ENCODE measurements at places on chromosomes 12 and 14.

- DNase-seq, result no peak
These were observed 151.8 kb downstream of the FOXN3 start for GRCh38 chr14:89265234-89265633.

DNA sequence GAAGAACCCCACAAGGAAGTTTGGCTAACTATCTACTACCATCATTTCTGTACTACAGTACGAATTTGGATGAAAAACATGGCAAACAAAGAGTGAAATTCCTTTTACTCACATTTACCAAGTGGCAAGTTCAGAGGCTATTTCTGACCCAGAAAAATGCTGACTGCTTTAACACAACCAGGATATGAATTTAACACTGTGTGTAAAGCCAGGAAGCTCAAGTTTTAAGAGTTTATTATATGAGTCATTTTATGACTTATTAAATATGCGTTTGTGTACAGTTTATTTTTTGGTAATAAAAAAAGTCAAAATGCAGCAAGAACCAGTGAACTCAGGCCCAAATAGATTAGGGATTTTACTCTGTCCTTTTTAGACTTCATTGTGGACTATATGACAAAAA, 58.4 kb upstream of the STAC3 start:
- no peak for DNase-seq

DNA sequence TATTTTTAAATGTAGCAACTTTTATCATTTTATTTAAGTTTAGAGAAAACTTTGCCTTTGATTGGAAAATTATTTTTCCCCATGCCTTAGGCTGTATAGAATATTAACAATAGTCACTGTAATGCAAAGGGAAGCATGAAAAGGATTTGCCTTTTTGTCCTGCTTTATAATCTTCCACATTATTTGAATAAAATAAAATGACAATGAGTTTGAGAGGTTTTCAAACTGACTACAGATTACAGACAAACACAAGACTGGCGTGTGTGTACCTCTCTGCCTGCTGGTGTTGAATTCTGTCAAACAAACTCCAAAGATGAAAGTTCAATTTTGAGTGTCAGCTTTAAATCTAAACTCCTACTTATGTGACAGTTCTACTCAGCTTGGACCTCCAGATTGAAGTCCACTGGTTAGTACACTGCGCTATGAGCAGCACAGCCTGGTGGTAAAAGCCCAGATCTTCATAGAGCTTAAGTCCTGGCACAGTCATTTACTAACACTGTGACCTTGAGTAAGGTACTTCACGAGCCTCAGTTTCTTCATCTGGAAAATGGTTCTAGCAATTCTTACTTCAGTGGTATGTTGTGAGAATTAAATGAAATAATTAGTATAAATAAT, 98.3 kb upstream of the CPNE8 start:
- no peak for DNase-seq

GRCh38 chr14:23588884-23589598, 10.5 kb upstream of the JPH4 start:
- DNase-seq, result peak; percentile 96

DNA sequence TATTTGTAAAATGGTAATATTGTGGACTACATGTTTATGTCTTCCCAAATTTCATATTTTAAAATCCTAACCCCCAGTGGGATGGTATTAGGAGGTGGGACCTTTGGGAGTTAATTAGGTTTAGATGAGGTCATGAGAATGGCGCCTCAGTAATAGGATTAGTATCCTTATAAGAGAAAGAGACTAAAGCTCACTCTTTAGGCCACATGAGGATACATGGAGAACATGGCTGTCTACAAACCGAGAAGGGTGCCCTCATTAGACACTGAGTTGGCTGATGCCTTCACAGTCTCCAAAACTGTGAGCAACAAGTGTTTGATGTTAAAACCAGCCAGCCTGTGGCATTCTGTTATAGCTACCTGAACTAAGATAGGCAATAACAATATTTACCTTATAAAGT, 58.3 kb upstream of the OTOGL start:
- no peak for DNase-seq

DNA sequence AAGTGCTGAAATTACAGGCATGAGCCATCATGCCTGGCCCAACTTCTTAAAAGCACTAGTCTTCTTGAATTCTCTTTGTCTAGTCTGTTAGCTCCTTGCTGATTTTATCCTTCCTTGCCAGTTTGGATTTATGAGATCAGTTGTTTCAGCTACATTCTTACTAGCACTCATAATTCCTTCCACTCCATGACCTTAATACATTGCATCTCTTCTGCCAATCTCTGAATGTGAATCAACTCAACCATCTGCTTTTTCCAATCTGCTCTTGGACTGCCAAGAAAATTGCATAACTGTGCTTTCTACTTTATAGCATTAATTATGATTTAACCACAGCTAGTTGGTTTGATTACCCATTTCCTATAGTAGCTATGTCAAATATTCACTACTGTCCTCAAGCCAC, 14.9 kb upstream of the HEATR5A start:
- DNase-seq, result no peak

DNA sequence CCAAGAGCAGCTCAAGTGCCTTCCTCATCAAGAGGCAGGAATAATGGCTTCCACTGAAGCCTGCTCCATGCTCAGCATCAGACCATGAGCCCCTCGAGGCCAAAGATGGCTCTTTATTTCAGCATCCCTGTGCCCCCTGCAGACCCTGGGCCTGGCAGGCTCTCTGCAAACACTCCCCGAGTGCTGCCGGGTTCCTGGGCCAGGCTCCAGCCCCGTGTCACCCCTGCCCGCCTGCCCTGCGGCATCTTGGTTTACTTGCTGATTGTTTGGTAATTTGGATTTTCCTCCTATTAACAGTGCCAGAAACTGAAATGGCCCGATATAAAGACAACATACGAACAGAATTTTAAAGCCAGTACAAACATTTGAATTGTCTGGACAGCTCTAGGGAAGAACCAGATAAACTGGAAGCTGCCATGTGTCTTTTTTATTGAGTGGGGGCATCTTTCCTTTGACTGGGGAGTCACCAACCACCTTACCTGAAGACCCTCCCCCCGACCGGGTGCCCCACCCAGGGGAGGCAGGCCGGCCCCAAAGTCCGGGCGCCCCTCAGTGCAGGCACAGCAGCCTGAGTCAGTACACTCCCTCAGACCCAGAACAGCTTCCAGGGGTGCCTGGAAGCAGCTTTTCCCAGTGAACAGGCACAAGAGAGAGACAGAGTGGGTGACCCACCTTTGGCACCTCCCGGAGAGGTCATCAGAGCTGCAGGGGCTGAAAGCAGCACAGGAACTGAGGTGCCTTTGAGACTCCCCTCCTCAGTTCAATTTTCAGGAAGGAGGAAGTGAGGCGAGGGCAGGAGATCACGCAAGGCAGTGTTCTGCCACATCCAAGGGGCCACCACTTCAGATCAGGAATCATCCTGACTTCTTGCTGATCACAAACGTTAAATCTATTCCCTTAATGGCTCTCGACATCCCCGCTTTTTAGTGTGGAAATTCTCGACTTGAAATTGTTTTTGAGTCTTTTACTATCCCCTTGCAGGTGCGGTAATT, 30.6 kb downstream of the ITPK1 start:
- DNase-seq, result no peak

- DNase-seq, result no peak
These were observed 48.5 kb downstream of the CHST11 start for GRCh38 chr12:104505095-104505818.

DNA sequence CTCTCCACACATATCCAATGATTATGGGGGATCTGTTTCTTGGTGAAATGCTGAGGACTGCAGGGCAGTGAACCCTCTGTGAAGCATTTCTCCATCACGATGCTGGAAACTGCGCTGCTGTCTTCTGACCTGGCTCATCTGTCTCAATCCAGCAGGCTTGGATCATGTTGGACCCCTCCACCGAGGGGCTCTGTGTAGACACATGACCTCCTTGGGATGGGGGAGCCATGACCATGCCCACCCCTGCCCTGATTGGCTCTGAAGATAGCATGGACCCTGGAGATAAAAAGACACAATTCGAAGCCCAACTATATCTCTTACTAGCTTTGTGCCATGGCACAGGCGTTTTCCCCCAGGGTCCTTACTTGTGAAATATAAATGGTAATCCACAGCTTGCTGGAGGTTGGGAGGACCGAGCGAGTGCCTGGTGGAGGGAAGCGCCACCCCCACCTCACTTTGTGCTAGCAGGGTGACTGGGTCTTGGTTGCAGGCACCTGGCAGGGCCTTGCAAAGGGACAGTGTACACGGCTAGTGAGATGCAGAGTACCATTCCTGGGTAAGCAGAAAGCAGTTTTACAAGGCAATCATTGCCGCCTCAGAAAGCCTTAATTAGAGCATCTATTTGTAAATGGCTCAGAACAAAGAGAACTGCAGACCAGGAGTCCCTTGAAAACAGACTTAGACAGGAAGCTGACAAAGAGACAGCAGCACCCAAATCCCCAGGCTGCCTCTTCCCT, 2.4 kb upstream of the KRT83 start:
- no peak for DNase-seq

DNA sequence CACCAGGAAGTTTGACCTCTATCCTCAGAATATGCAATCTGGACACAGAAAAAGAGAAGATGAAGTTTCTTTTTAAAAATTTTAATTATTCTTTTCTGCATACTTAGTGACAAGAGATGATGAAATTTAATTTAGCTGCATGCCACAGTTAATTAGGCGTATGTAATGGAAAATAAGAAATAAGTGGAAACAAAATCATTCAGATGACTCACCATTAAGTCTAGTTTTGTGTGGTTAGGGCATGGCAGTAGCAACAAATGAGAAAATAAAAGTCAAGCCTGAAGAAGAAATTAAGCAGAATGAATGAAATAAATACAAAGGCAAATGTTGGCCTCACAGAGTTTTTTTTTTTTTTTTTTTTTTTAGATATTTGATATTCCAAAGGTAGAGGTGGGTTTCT, 30.9 kb upstream of the KLRD1 start:
- DNase-seq, result no peak

GRCh38 chr14:104436047-104436591, 143.4 kb upstream of the C14orf180 start:
- DNase-seq, result peak; percentile 60

DNA sequence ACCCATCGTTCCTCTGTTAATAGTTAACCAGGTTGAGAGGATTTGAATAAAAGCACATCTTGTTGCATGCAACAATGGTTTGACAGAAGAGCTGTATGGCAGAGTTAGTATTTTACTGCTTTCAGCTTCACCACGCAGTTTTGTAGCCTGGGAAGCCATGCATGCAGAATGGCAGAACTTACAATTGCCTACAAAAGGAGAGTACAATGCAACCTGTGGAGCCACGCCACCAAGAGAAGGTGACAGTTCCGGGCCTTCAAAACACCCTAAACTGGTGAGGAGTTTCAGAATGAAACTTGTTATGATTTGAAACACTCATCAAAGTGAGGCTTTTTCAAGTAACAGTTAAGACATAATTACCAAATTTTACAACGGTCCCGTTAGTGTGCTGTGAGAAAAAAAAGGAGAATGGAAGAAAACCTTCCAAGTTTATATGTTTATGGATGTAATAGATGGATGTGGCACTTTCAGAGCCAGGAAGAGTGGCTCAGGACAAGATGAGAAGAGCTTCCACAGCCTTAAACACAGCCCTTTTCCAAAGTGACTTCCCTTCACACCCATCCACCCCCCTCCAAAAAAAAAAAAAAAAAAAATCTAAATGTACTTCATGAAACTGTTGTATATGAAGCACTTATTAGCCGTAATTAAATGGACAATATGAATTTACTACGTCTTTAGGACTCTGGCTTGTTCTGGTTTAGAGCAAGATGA, 158.7 kb downstream of the EGLN3 start:
- no peak for DNase-seq

DNA sequence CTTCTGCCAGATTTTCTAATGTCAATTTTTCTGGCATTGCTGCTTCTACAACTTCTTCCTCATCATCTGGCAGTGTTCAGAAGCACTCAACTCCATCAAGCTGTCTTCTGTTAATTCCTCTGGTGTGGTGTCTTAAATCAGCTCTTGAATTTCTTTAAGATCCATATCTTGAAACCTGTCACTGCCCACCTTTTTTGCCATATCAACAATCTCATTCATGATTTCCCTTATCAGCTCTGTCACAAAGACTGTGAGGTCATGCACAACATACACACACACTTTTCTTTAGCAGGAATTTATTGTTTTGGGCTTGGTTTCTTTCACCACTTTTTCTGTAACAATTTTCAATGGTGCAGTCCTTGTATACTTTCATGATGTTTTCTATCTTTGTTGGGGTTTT, 7.2 kb downstream of the THAP2 start:
- no peak for DNase-seq

- DNase-seq, result no peak
These were observed 20.6 kb downstream of the JAG2 start for GRCh38 chr14:105147671-105148603.

DNA sequence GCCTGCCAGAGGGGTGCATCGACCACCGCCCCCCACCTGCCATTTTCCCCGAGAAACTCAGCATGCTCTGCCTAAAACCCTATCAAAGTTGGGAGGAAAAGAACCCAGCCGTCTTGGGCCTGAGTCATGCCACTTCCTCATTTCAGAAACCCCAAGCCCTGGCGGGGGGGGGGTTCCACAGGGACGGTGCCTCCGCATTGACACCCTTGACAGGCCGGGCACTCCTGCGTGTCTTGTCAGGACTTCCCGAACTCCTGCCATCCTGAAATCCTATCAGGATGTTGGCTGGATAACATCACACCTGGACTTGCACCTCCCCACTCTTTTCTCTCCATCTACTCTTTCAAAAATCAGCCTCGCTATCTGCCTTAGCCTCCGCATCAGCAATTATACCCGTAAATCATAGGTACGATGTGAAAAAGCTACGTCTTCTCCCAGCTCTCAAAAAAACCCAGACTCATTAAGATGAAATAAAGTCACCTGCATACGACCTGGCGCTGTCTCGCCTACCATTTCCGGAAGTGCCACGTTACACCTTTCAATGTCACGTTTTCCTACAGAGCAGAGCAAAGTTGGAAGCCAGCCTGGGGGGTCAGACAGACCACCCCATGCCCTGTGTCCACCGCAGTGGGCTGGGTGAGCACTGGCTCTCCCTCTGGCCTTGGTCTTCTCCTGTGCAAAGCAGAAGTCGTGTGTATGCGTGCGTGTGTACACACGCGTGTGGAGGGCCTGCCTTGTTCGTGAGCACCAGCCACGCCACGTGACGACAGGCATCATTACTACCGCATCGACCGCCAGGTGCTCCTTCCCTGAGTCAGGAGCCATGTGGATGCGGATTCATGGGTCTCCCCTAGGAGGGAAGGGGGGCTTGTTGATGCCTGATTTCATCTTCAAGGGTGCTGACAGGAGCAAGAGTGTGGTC, 96.7 kb downstream of the RFLNA start:
- peak; percentile 71 for DNase-seq

GRCh38 chr12:92418381-92418780, 272.7 kb upstream of the BTG1 start:
- no peak for DNase-seq
